ENCODE measurements at places on chromosomes 12 and 14.

- DNase-seq: no peak
These were observed 5.1 kb downstream of the AKAP3 start for GRCh38 chr12:4643747-4644146.

DNA sequence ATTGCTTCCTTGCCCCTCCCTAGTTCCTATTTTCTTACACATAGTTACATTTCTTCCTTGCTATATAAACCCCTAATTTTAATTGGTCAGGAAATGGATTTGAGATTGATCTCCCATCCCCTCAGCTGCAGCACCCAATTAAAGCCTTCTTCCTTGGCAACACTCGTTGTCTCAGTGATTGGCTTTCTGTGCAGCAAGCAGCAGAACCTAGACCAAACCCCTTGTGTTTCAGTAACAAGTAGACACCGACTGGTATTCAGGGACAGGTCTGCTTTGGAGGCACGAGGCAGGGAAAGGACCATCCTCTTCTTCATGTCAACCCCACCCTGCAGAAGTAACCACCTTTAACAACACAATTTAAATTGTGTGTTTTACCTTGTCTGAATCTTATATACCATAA is 152.6 kb downstream of the RPAP3 start:
- no peak for DNase-seq

GRCh38 chr12:75623631-75624154 is 112.3 kb upstream of the KRR1 start:
- DNase-seq: no peak

DNA sequence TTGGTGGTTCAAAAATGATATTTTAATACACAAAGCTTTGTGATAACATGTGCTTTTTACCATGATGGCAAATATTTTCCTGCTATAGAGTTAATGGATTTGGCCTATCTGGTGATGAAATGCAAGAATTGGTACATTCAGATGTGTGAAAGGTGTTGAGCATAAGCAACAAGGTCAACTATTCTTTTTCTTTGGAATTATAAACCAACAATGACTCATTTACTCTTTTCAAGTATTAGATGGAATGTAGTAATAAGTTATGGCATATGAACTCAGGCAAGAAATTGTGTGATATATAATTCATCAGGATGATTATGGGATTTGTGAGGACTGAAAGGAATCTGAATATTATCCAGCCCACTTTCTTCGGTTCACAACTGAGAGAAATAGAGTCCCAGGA is 471.4 kb downstream of the ETNK1 start:
- no peak for DNase-seq

GRCh38 chr12:79717006-79717405 is 26.2 kb upstream of the PAWR start:
- no peak for DNase-seq

- DNase-seq: no peak
These were observed 123.7 kb downstream of the IGF1 start for GRCh38 chr12:102356690-102357089.

DNA sequence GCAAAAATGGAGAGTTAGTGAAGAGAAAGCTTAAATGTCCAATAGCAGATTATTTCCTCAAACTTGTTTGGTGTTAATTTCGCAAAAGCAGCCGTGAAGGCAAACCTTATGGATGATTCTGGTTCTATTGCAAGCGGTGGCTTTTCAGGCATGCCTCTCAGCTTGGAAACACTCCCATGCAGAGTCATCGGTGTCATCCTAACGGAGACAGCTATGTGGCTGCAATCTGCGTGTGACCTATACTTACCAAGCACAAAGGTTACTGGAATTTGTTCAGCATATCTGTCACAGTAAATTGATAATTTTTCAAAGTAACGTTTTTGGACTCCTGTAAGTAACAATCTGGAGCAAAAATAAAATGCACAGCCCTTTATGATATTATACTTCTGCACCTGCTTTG is 5.0 kb downstream of the BEST3 start:
- no peak for DNase-seq

- DNase-seq: peak; percentile 48
These were observed at the start of gene CHPT1 for GRCh38 chr12:101697197-101697929. Gene CHPT1 (plus strand): TSS chr12:101697640. CDS start chr12:101697862, 222 bp downstream.

DNA sequence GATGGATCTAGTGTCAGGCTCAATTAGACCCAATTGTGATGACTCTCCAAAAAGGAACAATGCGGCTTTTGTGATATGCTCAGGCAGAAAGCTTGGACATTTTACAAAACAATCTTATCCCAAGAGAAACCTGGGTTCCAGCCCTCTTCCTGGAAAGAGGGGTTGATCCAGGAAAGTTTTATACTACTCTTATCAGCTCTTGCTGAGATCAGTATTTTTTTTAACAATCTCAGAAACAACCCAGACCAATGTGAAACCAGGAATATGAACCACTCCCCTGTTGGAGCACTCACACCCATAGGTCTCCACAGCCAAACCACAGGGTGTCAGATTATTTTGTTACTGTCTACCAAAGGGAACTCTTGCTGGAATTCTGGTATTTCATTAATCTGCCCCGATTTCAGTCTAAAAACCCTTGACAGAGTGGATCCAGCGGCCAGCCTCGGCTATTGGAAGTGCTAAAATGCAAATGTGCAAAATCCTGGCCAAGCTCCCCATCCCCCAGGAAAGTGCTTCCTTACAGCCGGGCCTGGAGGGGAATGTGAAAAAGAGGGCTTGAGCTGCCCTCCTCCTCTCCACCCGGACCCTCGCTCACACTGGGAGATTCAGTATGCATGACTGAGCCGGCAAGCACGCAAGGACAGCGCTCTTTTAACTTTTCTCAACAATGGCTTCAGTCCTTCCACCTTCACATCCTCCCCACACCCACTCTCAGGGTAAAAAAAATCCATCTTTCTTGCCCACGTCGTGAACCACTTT is 4.0 kb downstream of the FBXL14 start:
- DNase-seq: no peak

DNA sequence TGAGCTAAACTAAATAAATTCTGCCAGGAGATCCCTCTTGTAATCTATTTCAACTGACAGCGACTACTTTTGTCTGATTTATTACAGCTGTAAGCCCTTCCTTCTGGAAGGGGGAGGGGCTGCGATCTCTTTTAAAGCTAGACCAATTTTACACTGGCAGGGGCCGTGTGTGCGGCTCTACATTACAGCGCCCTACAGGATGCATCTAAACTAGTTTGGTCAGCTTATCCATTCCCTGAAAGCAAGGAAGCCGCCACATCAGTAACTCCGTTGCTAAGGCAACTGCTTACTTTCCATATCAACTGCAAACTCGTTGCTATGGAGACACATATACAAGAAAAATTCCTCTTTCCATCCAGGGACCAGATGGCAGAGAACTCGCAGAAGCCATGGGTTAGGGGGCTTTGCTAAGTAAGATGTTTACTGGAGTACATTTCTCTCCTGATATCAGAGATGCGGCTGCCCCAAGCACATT is 17.4 kb downstream of the FOXN3 start:
- DNase-seq: no peak

- no peak for DNase-seq
These were observed 448.1 kb downstream of the NPAS3 start for GRCh38 chr14:33386781-33387180.

DNA sequence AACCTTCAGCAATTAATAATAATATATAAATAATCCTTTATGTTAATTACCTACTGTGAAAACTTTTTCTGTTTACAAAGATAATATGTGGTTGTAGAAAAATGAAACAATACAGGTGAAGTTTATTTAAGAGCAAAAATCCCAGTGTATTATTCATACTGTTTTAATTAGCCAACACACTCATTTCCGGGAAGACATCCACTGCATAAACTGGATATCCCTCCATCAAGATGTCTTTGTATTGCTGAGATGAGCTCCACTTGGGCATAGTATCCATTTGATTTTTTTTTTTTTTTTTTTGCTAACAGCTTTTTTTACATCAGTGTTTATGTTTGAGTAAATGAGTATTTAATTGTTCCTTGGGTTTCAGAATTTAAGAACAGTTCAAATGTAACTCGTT is 13.7 kb upstream of the DERA start:
- DNase-seq: no peak

GRCh38 chr12:116885491-116885890 is 4.2 kb upstream of the HRK start:
- DNase-seq: peak; percentile 79

GRCh38 chr14:103161054-103161397 is 37.8 kb downstream of the TNFAIP2 start:
- no peak for DNase-seq

- DNase-seq: no peak
These were observed 78.1 kb downstream of the CMKLR1 start for GRCh38 chr12:108260969-108261368.

DNA sequence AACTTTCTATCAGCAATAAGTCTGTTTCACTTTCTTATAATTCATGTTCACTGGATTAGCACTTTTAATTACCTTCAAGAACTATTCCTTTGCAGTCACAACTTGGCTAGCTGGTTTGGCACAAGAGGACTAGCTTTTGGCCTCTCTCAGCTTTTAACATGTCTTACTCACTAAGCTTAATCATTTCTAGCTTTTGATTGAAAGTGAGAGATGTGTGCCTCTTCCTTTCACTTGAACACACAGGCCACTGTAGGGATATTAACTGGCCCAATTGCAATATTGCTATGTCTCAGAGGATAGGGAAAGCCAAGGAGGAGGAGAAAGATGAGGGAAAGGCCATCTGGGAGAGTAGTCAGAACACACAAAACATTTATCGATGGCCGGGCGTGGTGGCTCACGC is 92.7 kb downstream of the PRICKLE1 start:
- no peak for DNase-seq

- DNase-seq: no peak
These were observed 18.4 kb downstream of the DDX51 start for GRCh38 chr12:132125736-132126135.

- DNase-seq: peak; percentile 78
These were observed 108.7 kb upstream of the PRICKLE1 start for GRCh38 chr12:42698213-42698612.

GRCh38 chr12:56338308-56339157 is at the start of gene IL23A:
Gene IL23A (plus strand): TSS chr12:56338884. CDS start chr12:56339045, 161 bp downstream.
- DNase-seq: peak; percentile 72

DNA sequence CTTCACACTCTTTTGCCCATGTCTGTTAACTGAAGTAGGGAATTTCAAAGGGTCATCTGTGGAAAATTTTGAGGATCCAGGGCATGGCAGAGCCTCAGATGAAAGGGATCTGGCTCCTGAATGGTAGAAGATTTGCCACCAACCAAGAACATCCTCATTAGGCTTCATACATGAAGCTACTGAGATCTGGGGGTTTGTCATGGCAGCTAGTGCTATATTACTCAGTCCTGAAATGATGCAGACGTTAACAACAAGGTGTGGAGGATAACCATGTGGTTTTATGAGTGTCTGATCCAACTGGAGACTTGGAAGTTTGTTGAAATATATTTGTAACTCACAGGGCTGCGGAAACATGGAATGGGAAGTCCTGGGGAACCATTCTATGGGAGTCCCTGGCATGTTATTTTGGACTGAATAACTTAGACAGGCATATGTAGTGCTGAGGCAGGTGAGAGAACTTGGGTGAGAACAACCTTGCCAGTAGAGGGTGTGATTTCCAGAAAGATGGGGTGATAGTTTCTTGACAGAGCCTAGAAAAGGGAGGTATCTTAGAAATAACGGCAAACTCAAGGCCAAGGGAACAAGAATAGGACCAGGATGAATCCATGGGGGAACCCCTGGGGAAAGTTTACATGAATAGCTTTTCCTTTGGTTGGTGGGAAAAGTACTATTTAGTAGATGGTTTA is 42.0 kb upstream of the C12orf75 start:
- DNase-seq: no peak

- DNase-seq: peak; percentile 25
These were observed 43.4 kb downstream of the SH2B3 start for GRCh38 chr12:111448846-111449790.

GRCh38 chr12:111027431-111027830 is 107.1 kb upstream of the MYL2 start:
- DNase-seq: no peak

DNA sequence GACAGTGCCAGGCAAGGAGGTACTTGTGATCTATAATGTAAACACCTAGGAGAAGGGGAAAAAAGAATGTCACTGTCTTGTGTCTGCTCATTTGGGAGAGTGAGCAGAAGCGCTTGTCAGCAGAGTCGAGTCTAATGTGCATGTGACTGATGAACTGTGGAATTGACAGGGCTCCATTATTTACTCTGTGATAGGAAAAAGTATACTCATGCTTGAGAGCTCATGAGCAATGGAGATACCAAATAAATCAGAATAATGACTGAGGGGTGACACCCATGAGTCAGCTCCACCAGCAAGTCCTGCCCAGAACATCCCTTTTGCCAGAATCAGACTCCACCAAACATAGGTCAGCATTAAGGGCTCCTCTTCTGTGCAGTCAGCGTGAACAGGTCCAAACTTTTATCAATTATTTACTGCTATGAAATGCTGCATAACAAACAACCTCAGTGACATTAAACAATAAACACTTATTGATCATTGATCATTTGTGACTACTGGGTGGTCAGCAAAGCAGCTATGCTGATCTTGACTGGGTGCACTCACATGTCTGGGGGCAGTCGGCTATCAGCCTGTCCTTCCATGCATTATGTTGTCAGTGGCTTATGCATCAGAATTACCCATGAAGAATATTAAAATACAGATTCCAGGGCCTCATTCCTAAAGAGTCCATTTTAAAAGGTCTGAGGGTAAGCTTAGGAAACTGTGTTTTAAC is 29.2 kb upstream of the WSCD2 start:
- DNase-seq: no peak

- DNase-seq: peak; percentile 6
These were observed 61.4 kb downstream of the KICS2 start for GRCh38 chr12:64160711-64161060.

DNA sequence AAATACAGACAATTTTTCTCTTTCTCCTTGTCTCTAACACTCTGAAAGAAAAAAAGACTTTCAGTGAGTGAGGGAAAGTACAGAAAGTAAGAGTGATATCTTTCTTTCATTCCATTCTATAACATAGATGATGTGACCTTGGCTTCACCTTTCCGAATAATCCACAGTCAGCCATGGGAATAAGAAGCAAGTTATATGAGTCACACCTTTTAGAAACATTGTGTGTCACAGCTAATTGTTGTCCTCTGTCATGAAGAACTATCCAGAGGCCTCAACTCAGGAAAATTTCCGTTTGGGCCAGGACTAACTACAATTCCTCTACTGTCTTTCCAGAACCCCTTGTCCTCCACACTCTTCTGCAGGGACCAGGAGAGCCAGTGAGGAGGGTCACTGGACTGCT is 209.7 kb upstream of the FAR2 start:
- DNase-seq: no peak

- DNase-seq: no peak
These were observed 9.5 kb downstream of the OAS1 start for GRCh38 chr12:112916270-112916669.

DNA sequence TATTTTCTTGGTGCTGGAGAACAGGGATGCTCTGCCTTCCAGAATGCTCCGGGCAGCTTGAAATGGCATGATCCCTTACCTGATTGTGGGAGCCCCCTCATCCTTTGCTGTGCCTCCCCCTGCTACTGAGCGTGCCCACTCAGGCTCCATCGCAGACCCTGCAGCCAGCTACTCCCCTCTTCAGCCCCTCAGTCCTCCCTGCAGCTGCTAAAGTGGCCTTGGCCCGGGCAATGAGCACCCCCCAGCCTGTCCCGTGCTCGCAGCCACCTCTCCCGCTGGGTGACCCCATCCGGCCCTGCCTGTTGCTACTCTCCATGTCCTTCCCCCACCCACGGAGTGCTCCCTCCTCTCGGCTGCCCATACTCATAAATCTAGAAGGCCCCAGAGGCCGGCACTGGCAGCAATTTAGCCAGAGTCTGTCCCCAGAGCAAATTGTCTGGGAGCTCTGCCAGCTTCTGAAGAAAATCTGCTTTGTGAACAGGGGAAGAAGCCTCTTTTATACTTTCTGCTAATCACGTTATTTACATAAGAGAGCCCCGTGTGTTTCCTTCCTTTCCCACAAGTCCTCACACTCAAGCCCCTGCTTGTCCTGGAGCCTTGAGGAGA is 143.7 kb upstream of the FRMD6 start:
- no peak for DNase-seq

- no peak for DNase-seq
These were observed 8.9 kb downstream of the GPR132 start for GRCh38 chr14:105056303-105056831.

Data from inflammatory macrophage treated with lipopolysaccharide for 4 hours (primary cell).